ENCODE measurements at places on chromosomes 1 and 21.

GRCh38 chr1:201504179-201504631 lies 2.7 kb downstream of the CSRP1 start:
- peaks cover 13% of the 10 kb centered on the region for H3K4me1 ChIP-seq
- no peak overlapping the region for H3K4me3 ChIP-seq
- DNase-seq: no peak

DNA sequence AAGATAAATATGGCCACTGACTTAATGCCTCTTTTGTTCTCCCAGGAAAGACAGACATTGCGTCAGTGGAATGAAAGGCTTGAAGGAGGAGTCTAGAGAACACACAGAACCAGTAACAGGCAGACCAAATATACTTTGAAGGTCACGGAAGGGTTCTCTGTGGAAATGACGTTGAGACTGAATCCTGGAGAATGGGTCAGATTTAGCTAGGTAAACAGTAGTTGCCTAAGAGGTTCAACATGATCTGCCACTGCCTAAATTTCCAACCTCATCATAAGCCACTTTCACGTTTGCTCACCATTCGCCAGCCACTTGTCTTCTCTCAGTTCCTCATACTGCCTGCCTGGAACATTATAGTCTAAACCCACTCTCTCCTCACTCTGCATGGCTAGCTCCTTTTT lies 20.5 kb downstream of the PLA2G4A start:
- DNase-seq: no peak
- H3K27ac ChIP-seq: no peak overlapping the region
- H3K27me3 ChIP-seq: no peaks in the 10 kb centered on the region
- H3K4me3 ChIP-seq: no peak overlapping the region
- H3K4me1 ChIP-seq: no peaks in the 10 kb centered on the region

DNA sequence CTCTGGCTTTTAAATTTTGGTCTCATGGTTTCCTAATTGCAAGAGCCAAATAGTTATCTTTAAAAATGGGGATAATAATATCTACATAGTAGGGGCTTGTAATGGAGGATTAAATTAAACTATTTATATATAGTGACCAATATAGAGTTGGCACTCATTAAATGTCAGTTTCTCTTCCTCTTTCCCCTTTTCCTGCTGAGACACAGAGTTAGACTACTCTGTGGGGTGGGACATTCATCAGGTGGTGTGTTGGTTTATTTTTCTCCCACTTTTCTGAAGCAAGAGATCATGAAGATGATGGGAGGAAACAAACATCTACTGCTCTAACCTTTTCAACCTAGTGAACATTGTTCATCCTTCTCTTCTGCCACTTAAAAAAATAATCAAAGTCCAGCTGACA lies 17.3 kb upstream of the RAP1A start:
- H3K4me3 ChIP-seq: no peak overlapping the region
- H3K27ac ChIP-seq: no peak overlapping the region
- no peaks in the 10 kb centered on the region for H3K36me3 ChIP-seq
- H3K4me1 ChIP-seq: no peaks in the 10 kb centered on the region
- no peak for DNase-seq

GRCh38 chr1:212178851-212179250 lies 106.4 kb upstream of the PPP2R5A start:
- no peaks in the 10 kb centered on the region for H3K36me3 ChIP-seq
- H3K27ac ChIP-seq: no peak overlapping the region
- H3K27me3 ChIP-seq: no peaks in the 10 kb centered on the region

GRCh38 chr1:91428182-91428798 lies 23.7 kb upstream of the HFM1 start:
- no peak overlapping the region for H3K4me3 ChIP-seq
- no peak overlapping the region for H3K27ac ChIP-seq
- DNase-seq: peak; percentile 65
- no peaks in the 10 kb centered on the region for H3K27me3 ChIP-seq

DNA sequence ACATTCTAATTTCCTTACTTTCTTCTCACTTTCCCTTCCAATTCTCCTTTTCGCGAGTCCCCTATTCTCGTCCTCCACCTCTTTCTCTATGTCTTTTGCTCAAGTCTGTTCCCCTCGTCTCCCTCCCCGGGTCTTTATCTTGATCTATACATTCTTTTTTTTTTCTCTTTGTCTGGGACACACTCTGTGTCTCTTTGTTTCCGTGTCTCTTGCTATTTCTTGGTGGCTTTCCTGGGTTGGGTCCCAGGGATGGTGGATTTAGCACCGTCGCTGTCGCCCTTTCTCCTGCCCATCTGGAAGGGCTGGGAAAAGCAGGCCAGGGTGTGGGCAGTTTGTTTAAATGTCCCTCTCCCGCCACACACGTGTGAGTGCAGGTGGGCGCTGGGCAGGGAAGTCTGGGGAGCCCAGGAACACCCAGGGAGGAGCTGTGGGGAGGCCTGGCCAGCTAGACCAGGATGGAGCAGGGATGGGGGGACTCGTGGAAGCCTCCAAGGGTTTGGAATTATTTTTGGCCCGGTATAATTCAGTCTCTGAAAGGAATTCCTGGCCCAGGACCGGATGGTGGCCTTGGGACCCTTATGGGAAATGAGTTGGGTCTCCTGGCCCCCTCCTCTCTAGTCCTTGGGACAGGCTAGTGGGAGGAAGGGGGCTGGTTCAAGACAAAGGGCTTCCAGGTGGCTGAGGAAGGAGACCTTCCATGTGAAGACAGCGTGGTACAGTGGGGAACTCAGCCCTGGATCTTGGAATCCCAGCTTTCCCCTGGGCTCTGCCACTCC lies 9.5 kb upstream of the ID3 start:
- H3K4me3 ChIP-seq: no peak overlapping the region
- no peaks in the 10 kb centered on the region for H3K27me3 ChIP-seq
- H3K36me3 ChIP-seq: no peaks in the 10 kb centered on the region
- peak overlapping the region; percentile 90 for H3K27ac ChIP-seq
- no peak for DNase-seq

DNA sequence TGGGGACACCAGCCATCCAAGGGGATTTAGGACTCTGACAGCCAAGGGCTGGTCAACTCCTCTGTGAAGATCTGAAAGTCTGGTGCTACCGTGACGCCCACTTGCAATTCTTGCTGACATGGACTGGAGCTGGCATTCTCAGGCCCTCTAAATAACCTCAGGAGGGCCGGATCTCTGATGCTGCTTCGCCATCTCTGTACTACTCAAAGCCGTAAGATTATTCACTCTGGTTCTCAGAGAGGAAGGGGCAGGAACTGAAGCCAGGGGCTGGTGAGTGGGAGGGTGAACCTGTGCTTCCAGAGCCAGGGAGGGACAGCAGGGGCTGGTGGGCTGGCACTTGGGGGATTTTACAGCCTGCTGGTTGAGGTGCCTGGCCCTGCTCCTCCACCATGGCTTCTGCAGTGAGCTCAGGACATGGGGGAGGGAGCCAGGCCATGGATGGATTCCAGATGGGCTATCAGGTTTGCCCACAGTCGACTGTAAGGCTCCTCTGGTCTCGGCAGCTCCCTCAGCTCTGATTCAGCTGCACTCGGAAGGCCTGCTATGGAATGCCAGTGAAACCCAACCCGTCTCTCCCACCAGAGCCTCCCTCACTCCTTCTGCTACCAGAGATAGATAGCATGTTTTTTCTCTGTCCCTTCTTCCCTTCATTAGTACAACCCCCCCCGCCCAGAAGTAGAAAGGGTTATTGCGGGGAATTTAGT lies 84.5 kb downstream of the PLXNA2 start:
- DNase-seq: peak; percentile 68
- H3K4me3 ChIP-seq: no peak overlapping the region
- no peaks in the 10 kb centered on the region for H3K27me3 ChIP-seq
- H3K36me3 ChIP-seq: no peaks in the 10 kb centered on the region
- peaks cover 30% of the 10 kb centered on the region for H3K4me1 ChIP-seq
- peak overlapping the region; percentile 43 for H3K27ac ChIP-seq

- no peaks in the 10 kb centered on the region for H3K36me3 ChIP-seq
- peaks cover 9% of the 10 kb centered on the region for H3K4me1 ChIP-seq
- H3K27ac ChIP-seq: no peak overlapping the region
- no peak for DNase-seq
- H3K4me3 ChIP-seq: no peak overlapping the region
Measured at GRCh38 chr1:153339802-153340201, 8.8 kb downstream of the PGLYRP4 start.

DNA sequence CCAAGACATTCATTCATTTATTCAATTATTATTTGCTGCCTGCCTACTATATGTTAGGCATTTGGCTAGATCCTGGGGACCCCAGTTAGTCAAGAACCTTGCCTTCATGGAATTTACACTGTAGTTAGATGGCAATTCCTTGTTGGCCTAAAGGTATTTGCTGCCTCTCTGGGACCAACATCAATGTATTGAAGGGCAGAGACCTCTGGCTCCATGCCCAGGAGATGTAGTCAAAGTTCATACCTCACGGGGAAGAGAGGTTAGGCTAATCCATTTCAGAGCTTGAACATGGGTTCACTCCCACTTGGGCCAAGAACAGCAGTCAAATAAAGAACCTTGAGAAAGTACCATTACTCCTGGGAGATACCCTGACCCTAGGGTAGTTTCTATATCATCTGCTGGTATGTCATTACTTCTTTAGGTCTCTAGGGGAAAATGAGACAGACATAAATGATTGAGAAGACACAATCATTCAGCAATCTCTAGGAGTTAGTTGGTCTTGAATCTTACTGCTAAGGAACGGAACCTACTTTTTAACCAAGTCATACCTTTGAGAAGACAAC lies 32.0 kb downstream of the SORT1 start:
- H3K4me1 ChIP-seq: no peaks in the 10 kb centered on the region
- H3K27ac ChIP-seq: no peak overlapping the region
- no peak overlapping the region for H3K4me3 ChIP-seq
- H3K36me3 ChIP-seq: no peaks in the 10 kb centered on the region
- DNase-seq: no peak

DNA sequence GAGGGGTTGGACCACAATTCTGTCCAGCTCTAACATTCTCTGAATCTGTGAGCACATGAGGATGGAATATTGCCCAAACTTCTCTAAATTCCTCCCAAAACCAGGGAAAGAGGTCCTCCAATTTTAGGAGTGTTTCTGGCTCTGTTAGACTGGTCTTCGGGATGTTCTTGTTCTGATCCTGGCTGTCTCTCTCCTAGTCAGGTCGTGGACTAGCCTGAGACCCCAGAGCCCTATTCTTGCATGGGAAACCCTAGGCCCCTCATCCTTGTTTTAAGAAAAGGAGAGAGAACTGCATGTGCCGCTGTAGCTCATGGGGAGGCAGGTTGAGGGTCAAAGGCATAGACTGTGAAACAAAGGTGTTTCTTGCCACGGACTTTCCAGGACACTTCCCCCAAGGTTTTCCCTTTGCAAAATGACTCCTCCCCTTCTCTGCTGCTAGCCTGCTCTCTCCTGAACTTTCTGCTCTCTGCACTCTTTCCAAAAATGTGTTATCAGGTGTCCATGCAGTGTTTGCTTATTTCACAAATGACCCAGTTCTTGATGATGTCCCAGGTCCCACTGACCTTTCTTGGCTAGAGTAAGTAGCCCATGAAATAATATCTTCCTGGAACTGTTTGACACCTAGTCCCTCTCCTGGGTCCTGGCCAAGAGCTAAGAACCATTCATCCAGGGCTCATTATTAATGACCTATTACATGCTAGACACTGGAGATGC lies 29.3 kb upstream of the RD3 start:
- H3K27me3 ChIP-seq: no peaks in the 10 kb centered on the region
- no peak overlapping the region for H3K4me3 ChIP-seq
- H3K4me1 ChIP-seq: no peaks in the 10 kb centered on the region
- H3K36me3 ChIP-seq: no peaks in the 10 kb centered on the region

GRCh38 chr1:86352086-86352485 lies 44.0 kb downstream of the ODF2L start:
- H3K4me1 ChIP-seq: no peaks in the 10 kb centered on the region
- H3K27me3 ChIP-seq: no peaks in the 10 kb centered on the region
- no peak overlapping the region for H3K27ac ChIP-seq
- DNase-seq: no peak

- no peak overlapping the region for H3K4me3 ChIP-seq
- DNase-seq: no peak
- H3K27ac ChIP-seq: no peak overlapping the region
- H3K4me1 ChIP-seq: no peaks in the 10 kb centered on the region
Measured at GRCh38 chr1:229653420-229653819, 27.4 kb downstream of the URB2 start.

DNA sequence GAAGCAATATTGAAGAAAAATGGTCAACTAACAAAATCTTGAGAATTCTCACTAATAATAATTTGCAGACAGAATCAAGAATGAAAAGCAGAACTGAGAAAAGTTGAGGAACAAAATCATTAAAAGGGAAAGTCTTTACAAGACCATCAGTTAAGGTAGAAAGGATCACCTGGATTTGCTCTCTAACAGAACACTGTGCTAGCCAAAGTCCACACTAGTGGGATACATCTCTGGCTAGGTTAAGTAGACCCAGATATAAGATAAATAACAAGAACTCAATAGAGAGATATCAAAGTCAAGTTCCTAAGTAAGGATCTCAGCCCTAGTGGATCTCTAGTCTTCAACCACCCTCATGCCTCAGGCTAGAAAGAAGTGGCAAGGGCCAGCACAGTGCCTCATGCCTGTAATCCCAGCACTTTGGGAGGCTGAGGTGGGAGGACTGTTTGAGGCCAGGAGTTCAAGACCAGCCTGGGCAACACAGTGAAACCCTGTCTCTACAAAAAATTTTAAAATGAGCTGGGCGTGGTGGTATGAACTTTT lies 19.6 kb downstream of the IPP start:
- no peak for DNase-seq
- no peak overlapping the region for H3K4me3 ChIP-seq
- H3K36me3 ChIP-seq: no peaks in the 10 kb centered on the region
- H3K27me3 ChIP-seq: no peaks in the 10 kb centered on the region
- H3K4me1 ChIP-seq: no peaks in the 10 kb centered on the region

DNA sequence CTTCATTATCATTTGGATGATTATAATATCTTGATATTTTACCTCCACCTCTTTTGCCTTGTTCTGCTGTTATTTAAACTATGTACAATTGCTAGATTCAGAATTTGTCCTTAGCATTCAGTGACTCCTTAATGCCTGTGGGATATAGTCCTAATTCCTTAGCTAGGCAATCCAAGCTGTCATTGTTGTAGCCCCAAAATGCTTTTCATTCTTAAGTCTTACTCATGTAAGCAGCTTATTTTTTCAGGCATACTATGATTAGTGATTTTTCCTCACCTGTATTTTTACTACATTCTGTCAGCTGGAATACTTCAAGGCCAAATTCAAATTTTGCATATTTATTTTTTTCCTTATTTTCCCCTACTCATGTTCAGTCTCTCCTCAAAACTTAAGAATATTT lies 13.4 kb downstream of the PKN2 start:
- no peaks in the 10 kb centered on the region for H3K36me3 ChIP-seq
- H3K4me3 ChIP-seq: no peak overlapping the region
- no peaks in the 10 kb centered on the region for H3K4me1 ChIP-seq
- no peak overlapping the region for H3K27ac ChIP-seq
- DNase-seq: peak; percentile 18

Data from mesendoderm (in vitro differentiated cells).